ENCODE measurements at places on chromosomes 13 and 19.

- no peak for DNase-seq
Observed at GRCh38 chr13:103000157-103000556, 66.1 kb downstream of the SLC10A2 start.

- DNase-seq = peak; percentile 33
Observed at GRCh38 chr13:95553581-95554385, 1.3 kb downstream of the CLDN10 start.

- DNase-seq = peak; percentile 26
Observed at GRCh38 chr19:34661357-34661756, 15.6 kb downstream of the SCGB2B2 start.

GRCh38 chr13:51152701-51153100 lies 41.6 kb upstream of the C13orf42 start:
- no peak for DNase-seq
